ENCODE measurements at places on chromosomes 12 and 14. TPM values are rescaled to one million over a fixed set of nuclear protein-coding genes. Genes with fewer than 3 reads are reported as not detected.

The TAS2R46 gene
- 0.31 TPM for total RNA-seq

The NID2 gene
- not detected for total RNA-seq

The OTOGL gene
- total RNA-seq: not detected

The ITGB7 gene
- total RNA-seq: 32.3 TPM

GRCh38 chr12:74031045-74031444 lies 506.6 kb upstream of the ATXN7L3B start:
- DNase-seq: no peak

DNA sequence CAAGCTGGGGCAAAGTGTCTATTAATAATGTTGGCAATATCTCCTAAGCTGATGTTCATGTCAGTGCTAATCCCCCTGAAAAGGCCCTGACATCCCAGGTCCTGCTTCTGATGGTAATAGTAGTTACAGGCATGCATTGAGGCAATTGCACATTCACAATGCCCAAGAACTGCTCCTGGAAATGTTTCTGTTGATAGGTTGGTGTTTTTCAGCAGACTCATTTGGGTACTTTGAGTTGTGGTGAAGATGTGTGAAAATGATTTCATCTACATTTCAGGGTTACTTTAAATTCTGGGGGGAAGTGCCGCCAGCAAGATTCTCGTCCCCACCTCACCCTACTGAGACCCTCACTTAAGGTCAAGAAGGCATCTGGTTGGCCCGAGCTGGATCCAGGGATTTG lies 92.9 kb downstream of the BBS10 start:
- no peak for DNase-seq

DNA sequence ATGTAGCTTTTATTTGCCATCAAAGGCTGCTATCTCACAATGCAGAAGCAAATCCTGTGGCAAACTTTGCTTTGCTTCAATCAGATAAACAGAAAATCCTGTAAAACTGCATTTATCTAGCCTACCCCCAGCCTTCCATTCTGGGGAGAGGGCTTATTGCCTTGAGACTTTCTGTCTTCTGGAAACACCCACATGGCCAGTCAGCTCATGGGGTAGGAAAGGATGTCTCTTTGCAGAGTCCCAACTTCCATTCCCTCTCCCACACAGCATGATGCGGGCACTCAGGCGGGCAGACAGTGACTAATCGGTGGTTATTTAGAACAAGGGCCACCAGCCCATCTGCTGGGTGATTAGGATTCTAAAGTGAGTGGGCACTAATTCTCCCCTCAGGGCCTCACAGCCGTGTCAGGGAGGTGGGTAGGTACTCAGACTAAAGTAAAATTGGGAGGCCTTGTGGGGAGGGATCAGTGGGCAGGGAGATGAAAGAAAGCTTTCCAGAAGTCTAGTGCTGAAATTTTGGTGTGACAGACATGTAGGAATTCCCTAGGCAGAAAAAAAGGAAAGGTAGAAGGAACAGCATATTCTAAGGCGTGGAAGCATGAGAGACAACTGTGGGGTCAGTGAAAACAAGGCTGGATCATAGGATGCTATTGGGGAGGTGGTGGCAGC lies 720.5 kb downstream of the VRK1 start:
- DNase-seq: no peak

- DNase-seq: no peak
These were observed 44.8 kb upstream of the BCL2L14 start for GRCh38 chr12:12025799-12026386.

DNA sequence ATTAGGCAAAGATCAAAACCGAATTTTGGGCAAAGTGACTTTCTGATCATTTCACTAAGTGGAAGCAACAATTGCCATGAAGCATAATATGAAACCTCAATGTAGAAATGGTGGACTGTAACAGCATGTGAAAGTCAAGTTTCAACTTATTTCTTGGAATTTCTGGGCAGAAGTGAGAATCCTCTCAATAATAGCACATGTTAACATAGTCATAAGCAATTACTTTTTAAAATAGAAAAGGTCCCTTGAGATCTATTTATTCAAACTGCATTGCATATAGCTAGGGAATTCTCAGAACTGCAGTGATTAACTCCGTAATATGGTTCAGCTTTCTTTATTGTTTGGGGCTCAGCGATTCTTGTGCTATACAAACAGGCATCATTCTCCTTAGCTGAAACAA lies 136.7 kb upstream of the ATP2B1 start:
- no peak for DNase-seq

GRCh38 chr14:32896979-32897697 lies 41.5 kb upstream of the NPAS3 start:
- no peak for DNase-seq

DNA sequence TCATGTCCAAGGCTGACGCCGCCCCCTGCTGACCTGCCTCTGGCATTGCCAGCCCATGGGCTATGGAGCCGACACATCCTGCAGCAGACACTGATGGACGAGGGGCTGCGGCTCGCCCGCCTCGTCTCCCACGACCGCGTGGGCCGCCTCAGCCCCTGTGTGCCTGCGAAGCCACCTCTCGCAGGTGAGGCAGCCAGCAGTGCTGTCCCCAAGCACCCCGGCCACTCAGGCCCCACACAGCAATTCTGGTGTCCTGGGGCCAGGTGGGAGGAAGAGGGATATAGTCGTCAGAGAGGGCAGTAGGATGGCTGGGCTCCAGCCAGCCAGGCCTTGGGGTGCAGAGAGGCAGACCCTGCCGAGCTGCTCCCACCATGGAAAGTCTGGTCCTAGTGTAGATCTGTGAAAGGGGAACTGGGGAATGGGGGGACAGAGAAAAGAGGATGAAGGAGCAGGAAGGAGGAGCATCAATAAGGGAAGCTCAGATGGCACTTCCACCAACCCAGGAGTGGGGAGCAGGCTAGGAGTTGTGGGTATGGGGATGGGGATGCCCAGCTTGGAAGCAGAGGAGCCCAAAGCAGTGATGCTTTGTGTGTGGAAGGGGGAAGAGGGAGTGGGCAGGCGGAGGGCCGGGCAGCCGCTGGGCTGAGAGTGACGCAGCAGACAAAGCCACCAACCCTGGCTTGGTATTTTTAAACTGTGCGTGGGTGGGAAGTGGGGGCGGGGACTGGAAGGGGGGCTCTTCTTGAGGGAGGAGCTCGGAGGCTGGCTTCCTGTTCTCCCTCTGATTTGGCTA lies 4.7 kb downstream of the NAB2 start:
- DNase-seq: peak; percentile 85

- DNase-seq: no peak
These were observed 2.5 kb downstream of the EEA1 start for GRCh38 chr12:92926549-92926948.

- DNase-seq: no peak
These were observed 4.1 kb downstream of the CLMN start for GRCh38 chr14:95315579-95315978.

GRCh38 chr12:57836442-57837375 lies 9.8 kb downstream of the CTDSP2 start:
- DNase-seq: peak; percentile 81

DNA sequence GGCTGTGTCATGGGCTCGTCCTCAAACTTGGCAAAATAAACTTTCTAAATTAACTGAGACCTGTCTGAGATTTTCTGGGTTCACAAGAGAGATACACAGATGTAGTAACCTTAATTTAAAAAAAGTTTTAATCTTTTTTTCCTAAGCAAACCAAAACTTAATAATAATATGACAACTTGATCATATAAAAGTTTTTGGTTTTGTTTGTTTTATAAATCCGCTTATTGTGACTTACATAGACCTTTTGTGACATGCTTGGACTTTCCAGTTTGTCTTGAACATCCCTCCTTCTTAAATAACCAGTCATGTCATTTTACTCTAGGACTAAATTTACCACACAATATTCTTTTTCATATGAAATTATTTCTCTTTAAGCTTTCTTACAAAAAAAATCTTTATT lies 8.5 kb downstream of the RDH12 start:
- DNase-seq: no peak

GRCh38 chr12:57549909-57550640 lies at the start of gene KIF5A:
TSS of gene KIF5A (plus strand) at chr12:57550044. CDS start at chr12:57550272, 228 bp downstream.
- peak; percentile 63 for DNase-seq

- DNase-seq: peak; percentile 10
These were observed 46.7 kb upstream of the FICD start for GRCh38 chr12:108468196-108468968.

- DNase-seq: no peak
These were observed 120.2 kb downstream of the EMP1 start for GRCh38 chr12:13316587-13317246.

GRCh38 chr14:71481021-71481654 lies 451.1 kb upstream of the RGS6 start:
- DNase-seq: no peak

DNA sequence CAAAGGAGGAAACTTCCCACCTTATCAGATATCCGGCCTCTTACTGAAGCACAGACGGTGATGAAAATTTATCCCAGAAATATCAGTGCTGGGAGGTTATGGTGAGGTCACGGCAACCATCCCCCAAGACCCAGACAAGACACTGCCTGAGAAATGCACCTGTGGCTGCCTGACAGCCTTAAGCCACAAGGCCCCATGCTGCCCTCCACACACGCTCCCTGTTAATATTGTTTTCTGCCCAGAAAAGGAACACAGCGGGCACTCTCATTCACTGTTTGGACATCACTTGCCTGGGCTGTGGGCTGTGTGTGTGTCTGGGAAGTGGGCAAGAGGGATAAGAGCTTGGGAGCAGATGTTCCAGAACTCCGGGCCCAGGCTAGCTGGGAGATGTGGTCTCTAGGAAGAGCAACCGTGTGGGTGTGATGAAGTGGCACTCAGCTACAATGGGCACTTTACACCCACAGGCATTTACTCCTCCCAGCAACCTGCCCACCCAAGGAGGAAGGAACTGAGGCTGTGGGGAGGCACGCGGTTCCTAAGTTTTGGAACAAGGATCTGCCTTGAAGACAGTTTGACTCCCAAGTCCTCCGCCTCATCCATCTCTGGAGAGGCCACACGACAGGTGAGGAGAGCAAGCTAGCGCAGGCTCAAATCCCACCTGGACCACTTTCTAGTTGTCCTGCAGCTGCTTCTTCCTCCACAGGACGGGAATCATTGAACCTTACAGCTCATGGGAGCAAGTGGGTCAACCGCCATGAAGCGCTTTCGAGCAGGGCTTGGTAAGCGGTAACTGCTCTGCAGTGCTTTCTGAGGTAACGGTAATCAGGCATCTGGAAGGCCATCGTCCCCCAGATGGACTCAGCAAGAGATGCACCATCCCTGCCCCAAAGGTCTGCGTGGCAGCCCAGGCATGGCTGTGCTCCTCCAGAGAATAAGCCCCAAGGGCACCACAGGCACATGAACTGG lies 91.4 kb downstream of the CHGA start:
- DNase-seq: no peak

DNA sequence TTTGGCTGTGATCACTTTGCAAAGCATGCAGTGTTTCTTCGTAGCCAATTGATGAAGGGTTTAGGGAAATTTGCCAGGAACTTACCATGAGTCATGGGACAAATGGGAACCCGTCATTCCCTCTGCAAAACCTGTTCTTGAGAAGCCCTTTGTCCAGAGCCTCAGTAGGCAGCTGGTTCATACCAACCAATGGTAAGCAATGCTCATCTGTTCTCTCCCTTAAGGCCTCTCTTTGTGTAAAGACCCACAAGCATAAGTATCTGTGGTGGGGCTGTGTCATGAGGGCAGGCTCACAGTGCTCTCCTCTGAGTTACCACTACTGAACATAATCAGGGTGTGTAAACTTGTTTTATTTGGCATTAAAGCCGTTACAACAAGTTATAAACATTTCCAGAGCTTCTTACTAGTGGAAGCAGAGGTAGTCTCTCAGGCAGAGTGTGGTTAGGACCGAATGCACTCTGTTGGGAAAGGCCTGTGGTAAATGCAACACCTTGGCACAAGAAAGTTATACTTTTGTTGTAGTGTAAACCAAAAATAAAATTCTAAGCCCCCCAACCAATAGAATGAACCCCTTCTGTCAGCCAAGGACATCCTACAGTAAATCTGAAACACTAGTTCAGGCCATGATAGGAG lies 119.8 kb downstream of the SINHCAF start:
- DNase-seq: no peak
